Naive thymus-derived CD8-positive, alpha-beta T cell (primary cell): ENCODE measurements at places on chromosomes 3 and 15.
A peak's percentile ranks its signal among the peaks of the same experiment; 100 is the strongest.

DNA sequence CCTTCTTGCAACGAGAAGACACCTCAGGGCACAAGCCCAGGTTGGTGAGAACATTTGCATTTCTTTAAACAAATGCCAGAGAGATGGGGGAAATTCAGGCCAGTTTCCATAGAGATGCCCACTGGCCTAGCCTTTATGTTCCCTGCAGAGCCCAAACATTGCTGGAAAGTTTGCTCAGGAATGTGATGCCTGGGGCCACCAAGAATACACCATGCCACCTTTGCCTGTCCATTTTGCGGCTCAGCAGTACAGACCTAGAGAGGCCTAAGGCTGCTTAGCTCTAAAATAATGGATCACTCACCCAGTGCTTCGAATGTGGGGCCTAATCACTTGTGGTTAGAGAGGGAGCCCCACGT lies 210.0 kb downstream of the RPLP1 start:
- no peak overlapping the region for H3K27ac ChIP-seq

DNA sequence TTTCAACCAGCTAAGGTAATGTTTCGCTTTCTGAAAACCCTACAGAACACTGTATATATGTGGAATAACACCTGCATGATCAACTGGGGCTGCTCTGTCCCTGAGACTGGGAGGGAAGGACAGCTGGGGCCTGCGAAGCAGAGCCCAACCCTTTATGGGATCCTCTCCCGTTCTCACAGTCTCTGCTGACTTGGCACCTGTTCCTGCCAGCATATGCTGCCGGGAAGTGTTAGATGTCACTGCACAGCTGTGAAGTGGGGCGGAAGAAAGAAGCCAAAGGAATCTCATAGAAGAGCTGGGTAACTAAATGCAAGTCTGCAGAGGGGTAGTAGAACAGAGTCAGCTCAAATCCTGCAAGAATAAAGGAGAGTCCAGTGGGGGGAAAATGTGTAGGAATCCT lies 29.6 kb downstream of the LRRC3B start:
- H3K4me3 ChIP-seq, result no peak overlapping the region
- no peaks in the 10 kb centered on the region for H3K4me1 ChIP-seq
- no peaks in the 10 kb centered on the region for H3K27me3 ChIP-seq
- no peak overlapping the region for H3K27ac ChIP-seq
- H3K36me3 ChIP-seq, result no peaks in the 10 kb centered on the region

DNA sequence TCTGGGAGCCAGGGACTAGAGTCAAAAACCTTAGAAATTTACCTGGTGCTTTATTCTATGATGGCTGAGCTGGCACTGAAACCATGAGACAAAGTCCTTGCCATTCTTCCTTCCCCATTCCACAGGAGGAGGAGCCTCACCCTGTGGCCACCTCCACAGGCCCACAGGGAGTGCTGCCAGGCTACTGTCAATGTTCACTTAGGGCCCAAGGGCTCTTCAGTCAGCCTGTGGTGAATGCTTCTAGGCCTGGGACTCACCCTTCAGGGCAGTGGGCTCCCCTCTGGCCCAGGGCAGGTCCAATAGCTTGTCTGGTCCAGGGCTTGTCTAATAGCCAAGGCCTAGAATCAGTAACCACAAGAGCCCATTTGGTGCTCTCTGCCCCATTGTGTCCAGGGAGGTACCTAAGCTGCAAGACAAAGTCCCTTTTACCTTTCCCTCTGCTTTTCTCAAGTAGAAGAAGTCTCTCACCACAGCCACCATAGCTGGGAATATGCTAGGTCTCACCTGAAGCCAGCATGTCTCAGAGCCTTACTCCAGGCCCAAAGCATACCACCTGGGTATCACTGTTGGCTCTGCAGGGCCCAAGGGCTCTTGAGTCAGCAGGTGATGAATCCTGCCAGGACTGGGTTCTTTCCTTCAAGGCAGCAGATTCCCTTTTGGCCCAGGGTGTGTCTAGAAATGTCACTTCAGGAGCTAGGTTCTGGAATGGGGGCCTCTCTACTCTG lies 61.8 kb upstream of the CHRNB4 start:
- H3K27ac ChIP-seq, result no peak overlapping the region
- no peaks in the 10 kb centered on the region for H3K4me1 ChIP-seq
- peaks cover 28% of the 10 kb centered on the region for H3K27me3 ChIP-seq
- H3K4me3 ChIP-seq, result no peak overlapping the region

GRCh38 chr3:10090179-10090578 lies 17.9 kb downstream of the FANCD2OS start:
- H3K36me3 ChIP-seq, result no peaks in the 10 kb centered on the region
- no peak for DNase-seq

DNA sequence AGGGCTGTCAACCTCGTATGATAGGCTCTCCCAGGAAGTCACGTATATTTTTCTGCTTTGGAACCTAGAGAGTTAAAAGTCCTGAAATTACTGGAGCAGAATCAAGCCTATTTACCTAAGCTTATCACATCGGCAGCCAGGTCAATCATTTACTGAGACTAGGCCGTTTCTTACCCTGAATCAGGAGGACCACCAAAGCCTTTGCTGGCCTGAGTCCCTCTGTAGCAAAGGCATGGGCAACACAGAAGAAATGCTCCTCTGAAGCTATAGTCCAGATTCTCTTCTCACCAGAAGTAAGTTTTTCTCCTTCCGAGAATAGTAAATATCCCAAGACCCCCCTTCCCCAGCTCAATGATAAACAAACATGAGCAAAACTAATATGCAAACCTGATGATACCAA lies 125.9 kb upstream of the PHLDB2 start:
- DNase-seq, result no peak
- no peaks in the 10 kb centered on the region for H3K27me3 ChIP-seq
- H3K4me1 ChIP-seq, result no peaks in the 10 kb centered on the region
- H3K4me3 ChIP-seq, result no peak overlapping the region
- peaks cover 6% of the 10 kb centered on the region for H3K36me3 ChIP-seq

GRCh38 chr15:39854161-39854560 lies 65.9 kb downstream of the GPR176 start:
- no peak overlapping the region for H3K4me3 ChIP-seq
- DNase-seq, result no peak
- H3K36me3 ChIP-seq, result peaks cover 3% of the 10 kb centered on the region

DNA sequence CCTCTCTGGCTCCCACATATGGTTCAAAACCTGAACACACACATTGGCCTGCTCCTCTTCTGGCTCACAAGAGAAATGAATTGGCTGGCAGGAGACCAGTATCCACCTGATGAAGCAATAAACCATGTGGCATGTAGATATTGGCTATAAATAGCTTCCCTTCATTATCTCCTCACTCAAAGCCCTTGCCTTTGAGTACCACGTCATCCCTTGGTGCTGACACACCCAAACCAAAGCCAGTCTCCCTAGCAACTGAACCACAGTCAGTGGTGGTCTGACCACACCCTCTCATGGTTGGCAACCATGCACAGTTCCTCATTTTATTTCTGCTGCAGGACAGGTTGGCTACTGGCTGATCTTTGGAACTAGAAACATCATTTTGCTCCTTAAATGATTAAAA lies 98.8 kb downstream of the ZNF621 start:
- no peak overlapping the region for H3K4me3 ChIP-seq
- DNase-seq, result peak; percentile 38
- H3K27ac ChIP-seq, result no peak overlapping the region

DNA sequence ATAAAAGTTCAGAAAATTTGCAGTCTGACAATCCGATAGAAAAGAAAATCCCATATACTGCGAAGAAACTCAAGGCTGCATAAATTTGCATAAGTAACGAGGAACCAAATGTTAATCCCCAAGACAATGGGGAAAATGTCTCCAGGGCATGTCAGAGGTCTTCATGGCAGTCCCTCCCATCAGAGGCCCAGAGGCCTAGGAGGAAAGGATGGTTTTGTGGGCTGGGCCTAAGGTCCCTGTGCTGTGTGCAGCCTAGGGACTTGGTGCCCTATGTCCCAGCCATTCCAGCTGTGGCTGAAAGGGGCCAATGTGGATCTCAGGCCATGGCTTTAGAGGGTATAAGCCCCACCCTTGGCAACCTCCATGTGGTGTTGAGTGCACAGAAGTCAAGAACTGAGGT lies 21.3 kb upstream of the CCR4 start:
- H3K27me3 ChIP-seq, result peaks cover 6% of the 10 kb centered on the region
- no peaks in the 10 kb centered on the region for H3K4me1 ChIP-seq

GRCh38 chr3:169362868-169363267 lies 300.6 kb downstream of the MECOM start:
- DNase-seq, result no peak
- H3K4me1 ChIP-seq, result no peaks in the 10 kb centered on the region
- H3K36me3 ChIP-seq, result no peaks in the 10 kb centered on the region
- no peak overlapping the region for H3K4me3 ChIP-seq
- peaks cover 7% of the 10 kb centered on the region for H3K27me3 ChIP-seq

- no peaks in the 10 kb centered on the region for H3K36me3 ChIP-seq
- H3K4me3 ChIP-seq, result no peak overlapping the region
- H3K27me3 ChIP-seq, result peaks cover 22% of the 10 kb centered on the region
- no peak overlapping the region for H3K27ac ChIP-seq
Measured at GRCh38 chr15:39434751-39435238, 146.1 kb upstream of the THBS1 start.

DNA sequence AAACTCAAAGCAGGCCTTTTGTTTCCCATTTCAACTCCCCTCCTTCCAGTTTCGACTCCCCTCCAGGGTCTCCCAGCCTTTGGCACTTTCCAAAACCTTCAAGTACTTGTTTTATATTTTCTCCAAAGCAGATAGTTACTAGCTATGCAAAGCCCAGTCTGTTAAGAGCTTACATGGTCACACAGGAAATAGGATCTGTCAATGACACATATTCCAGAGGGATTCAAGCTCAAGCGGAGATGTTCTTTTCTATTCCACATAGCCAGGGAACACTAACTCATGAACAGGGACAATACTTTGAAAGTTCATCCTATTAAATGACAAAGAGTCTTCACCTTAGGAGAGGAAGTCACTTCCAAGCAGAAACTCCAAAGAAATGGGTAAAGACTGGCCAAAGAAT lies 18.6 kb downstream of the SUCLG2 start:
- H3K4me3 ChIP-seq, result peak overlapping the region; percentile 50
- H3K27me3 ChIP-seq, result no peaks in the 10 kb centered on the region
- peaks cover 26% of the 10 kb centered on the region for H3K36me3 ChIP-seq
- peak overlapping the region; percentile 88 for H3K27ac ChIP-seq
- peaks cover 79% of the 10 kb centered on the region for H3K4me1 ChIP-seq

GRCh38 chr15:72319360-72319984 lies 485 bp downstream of the CELF6 start:
- peaks cover 8% of the 10 kb centered on the region for H3K36me3 ChIP-seq
- peak; percentile 45 for DNase-seq
- peaks cover 15% of the 10 kb centered on the region for H3K4me1 ChIP-seq

- peak; percentile 50 for DNase-seq
- H3K4me1 ChIP-seq, result peaks cover 18% of the 10 kb centered on the region
- H3K4me3 ChIP-seq, result no peak overlapping the region
- H3K27me3 ChIP-seq, result no peaks in the 10 kb centered on the region
Measured at GRCh38 chr3:67790043-67790442, 135.6 kb upstream of the SUCLG2 start.

GRCh38 chr3:72789786-72790185 lies 58.5 kb downstream of the SHQ1 start:
- peaks cover 9% of the 10 kb centered on the region for H3K36me3 ChIP-seq
- H3K4me1 ChIP-seq, result peaks cover 10% of the 10 kb centered on the region
- H3K27me3 ChIP-seq, result no peaks in the 10 kb centered on the region

GRCh38 chr3:181901626-181902025 lies 189.9 kb downstream of the SOX2 start:
- H3K4me3 ChIP-seq, result no peak overlapping the region
- H3K27me3 ChIP-seq, result peaks cover 2% of the 10 kb centered on the region
- DNase-seq, result no peak
- no peak overlapping the region for H3K27ac ChIP-seq

DNA sequence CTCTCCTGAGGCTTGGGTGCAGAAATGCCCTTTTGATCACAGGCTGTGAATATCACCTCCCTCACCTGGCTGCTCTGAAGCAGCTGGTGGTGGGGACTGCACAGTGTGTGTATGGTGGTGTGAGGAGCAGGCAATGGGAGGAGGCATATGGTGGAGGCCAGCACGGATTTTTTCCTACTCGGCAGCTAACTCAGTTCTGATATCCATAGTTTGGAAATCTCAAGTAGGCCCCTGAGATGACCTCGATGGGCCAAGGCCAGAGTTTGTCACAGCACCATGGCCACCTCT lies 21.3 kb upstream of the CXCR6 start:
- peaks cover 28% of the 10 kb centered on the region for H3K4me1 ChIP-seq
- no peak for DNase-seq
- H3K36me3 ChIP-seq, result peaks cover 20% of the 10 kb centered on the region
- peak overlapping the region; percentile 46 for H3K27ac ChIP-seq
- H3K4me3 ChIP-seq, result no peak overlapping the region

- H3K27ac ChIP-seq, result peak overlapping the region; percentile 99
- H3K4me3 ChIP-seq, result peak overlapping the region; percentile 99
- peaks cover 2% of the 10 kb centered on the region for H3K27me3 ChIP-seq
- H3K4me1 ChIP-seq, result peaks cover 50% of the 10 kb centered on the region
- H3K36me3 ChIP-seq, result peaks cover 9% of the 10 kb centered on the region
Measured at GRCh38 chr3:87227835-87228144, 681 bp downstream of the CHMP2B start.

- peaks cover 13% of the 10 kb centered on the region for H3K4me1 ChIP-seq
- no peaks in the 10 kb centered on the region for H3K27me3 ChIP-seq
- no peak for DNase-seq
- peak overlapping the region; percentile 79 for H3K4me3 ChIP-seq
- peaks cover 30% of the 10 kb centered on the region for H3K36me3 ChIP-seq
Measured at GRCh38 chr15:101167411-101167752, 84.5 kb downstream of the CHSY1 start.

GRCh38 chr15:46260937-46261336 lies 626.1 kb downstream of the SQOR start:
- H3K4me3 ChIP-seq, result no peak overlapping the region
- no peaks in the 10 kb centered on the region for H3K36me3 ChIP-seq
- peaks cover 4% of the 10 kb centered on the region for H3K27me3 ChIP-seq
- no peak for DNase-seq
- no peaks in the 10 kb centered on the region for H3K4me1 ChIP-seq

- H3K4me3 ChIP-seq, result no peak overlapping the region
- H3K4me1 ChIP-seq, result no peaks in the 10 kb centered on the region
- H3K27ac ChIP-seq, result no peak overlapping the region
- H3K36me3 ChIP-seq, result no peaks in the 10 kb centered on the region
Measured at GRCh38 chr3:58899159-58899952, 150.5 kb downstream of the CFAP20DC start.

- no peak overlapping the region for H3K4me3 ChIP-seq
- no peak overlapping the region for H3K27ac ChIP-seq
- H3K36me3 ChIP-seq, result no peaks in the 10 kb centered on the region
- no peak for DNase-seq
Measured at GRCh38 chr3:170499562-170500156, 81.0 kb downstream of the CLDN11 start.

DNA sequence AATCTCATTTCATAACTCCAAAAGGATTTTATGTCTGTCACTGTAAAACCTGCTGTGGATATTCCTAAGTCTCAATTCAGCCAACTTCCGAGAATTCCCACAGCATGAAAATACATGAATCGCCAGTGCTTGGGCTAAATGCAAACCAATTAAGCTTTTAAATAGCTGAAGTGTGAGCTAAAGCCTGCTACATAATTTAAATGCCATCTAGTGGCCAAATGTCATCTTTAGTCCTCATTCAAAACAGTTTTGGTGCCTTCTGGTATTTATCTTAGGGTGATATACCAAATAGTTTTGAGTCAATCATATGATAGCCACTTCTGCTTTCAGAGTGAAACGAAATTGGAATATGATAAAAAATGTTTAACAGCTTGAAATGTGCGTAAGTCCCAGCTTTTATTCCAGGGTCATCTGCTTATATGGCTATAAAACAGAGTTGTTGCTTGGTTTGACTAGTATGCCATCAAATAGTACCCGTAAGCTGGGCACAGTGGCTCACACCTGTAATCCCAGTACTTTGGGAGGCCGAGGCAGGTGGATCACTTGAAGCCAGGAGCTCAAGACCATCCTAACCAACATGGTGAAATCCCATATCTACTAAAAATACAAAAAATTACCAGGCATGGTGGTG lies 41.8 kb upstream of the CCNL1 start:
- peak; percentile 17 for DNase-seq
- no peaks in the 10 kb centered on the region for H3K36me3 ChIP-seq
- H3K4me3 ChIP-seq, result no peak overlapping the region
- no peaks in the 10 kb centered on the region for H3K27me3 ChIP-seq
- H3K27ac ChIP-seq, result no peak overlapping the region
- H3K4me1 ChIP-seq, result peaks cover 3% of the 10 kb centered on the region
